ACHN (cell line): ENCODE measurements at places on chromosomes 16 and 17.

GRCh38 chr16:15897834-15898254, 9.4 kb upstream of the CEP20 start:
- peak; percentile 64 for DNase-seq

GRCh38 chr17:29070781-29071180, 27.8 kb downstream of the PIPOX start:
- DNase-seq, result no peak

DNA sequence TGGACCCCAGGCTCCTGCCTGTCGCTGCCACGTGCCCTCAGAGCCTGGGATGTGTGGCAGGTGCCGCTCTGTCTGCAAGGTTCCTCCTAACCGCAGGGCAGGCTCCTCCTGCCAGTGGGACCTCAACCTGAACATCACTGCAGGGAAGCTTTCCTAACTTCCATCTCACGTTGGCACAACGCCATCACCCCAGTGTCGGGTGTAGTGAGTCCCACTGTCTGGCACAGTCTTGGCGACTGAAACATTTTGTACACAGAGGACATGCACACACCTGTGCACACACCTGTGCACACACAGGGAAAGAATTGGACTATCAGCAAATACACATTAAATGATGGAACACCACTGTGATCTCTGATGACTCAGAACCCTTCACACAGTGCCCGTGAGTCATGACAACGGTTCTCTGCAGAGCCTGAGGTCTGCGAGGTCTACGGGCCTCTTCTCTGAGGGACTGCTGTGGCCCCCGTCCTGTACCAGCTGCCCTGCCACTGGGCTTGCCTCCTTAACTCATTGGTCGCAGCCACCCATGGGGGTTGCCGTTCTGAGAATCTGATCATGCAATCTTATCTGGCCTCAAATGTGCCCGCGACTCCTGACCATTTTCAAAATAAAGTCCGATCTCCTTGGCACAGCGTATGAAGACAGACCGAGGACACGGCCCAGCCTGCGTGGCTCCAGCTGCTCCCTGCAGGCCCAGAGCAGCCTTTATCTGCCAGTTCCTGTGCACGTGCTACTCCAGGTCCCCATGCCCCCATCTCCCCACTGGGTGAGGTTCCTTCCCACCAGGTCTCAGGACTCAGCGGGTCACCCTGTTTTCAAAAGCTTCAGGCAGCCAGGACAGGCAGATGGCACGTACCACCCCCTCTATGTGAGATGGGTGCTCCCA, 7.6 kb downstream of the CCDC57 start:
- DNase-seq, result peak; percentile 88

- no peak for DNase-seq
Measured at GRCh38 chr17:40686192-40686591, 17.4 kb downstream of the KRT24 start.

DNA sequence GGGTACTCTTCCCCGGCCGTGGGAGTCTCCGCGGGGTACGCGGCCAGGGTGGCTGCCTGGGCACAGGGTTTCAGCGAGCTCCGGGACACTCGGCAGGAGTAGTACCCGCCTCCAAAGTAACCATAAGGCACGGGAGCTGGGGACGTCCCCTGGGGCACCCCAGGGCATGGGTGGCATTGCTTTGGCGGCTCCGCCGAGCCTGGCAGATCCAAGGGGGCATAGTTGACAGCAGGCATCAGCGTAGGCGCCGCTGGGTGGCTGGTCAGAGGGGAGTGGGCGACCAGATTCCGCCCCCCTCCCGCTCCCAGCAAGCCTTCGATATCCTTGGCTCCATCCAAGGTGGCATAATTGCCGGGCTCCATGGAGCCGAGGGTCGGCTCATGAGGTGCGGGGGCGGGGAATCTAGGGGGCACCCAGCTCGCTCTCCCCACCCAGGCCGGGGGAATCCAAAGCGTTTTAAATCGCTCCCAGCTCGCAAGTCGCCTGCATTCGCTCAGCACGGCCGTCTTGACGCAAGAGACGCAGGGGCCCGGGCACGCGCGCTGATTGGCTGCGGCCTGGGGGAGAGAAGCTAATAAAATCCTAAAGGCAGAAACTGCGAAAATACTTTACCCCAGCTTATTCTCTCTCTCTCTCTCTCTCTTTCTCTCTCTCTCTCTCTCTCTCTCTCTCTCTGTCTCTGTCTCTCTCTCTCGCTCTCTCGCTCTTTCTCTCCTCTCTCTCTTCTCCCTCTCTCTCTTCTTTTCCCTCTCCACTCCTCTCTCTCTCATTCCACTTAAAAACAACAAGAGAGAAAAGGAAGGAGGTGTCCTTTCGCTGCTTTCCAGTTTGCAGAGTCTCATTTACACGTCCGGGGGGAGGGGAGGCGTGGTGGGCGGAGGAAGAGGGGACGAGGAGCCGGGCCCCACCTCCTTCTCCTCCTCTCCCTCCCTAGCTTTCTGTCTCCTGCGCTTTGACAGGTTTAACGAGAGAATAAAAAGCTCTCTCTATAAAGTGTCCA, at the start of gene HOXB13:
TSS of gene HOXB13 (minus strand) at position 519 of the 1,000 bp plus-strand sequence. CDS start at position 362, 157 bp downstream.
- DNase-seq, result peak; percentile 88

- DNase-seq, result no peak
Measured at GRCh38 chr16:84513123-84513522, 8.7 kb upstream of the MEAK7 start.

DNA sequence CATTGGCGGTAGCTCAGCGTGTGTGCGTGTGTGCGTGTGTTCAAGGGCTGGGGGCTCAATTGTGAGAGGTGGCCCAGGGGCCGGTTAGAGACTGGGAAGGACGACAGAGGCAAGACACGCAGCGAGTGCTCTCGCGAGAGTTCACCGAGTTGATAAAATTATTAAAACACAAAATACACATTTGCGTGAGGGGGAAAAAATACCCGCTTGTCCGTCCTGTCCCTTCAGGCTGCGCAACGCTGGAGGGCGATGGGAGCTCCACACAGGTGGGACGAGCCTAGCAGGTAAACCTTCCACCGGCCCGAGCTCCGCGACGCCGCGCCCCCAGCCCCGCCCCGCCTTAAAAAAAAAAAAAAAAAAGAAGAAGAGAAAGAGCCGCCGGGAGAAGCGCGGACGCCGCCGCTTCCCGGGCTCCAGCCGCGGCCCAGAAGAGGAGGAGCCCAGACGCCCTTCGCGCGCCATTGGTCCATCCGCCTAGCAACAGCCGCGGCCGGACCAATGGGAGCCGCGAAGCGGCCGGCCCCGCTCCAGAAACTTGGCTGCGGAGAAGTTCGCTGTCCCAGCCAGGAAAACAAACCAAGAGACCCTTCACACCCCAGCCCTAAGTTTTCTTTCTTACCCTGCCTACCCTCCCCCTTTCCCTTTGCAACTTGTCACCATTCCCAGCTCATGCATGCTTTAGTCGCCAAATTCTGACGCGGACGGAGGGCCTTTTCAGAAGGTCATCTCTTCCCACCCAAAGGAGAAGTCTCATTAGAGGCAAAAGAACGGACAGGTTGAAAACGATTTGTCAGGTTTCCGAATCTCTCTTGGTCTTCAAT, 169.9 kb upstream of the MAF start:
- DNase-seq, result peak; percentile 93

- DNase-seq, result no peak
Measured at GRCh38 chr16:16041196-16041892, 91.9 kb downstream of the ABCC1 start.

GRCh38 chr16:23959072-23959751, 123.4 kb downstream of the PRKCB start:
- no peak for DNase-seq

- no peak for DNase-seq
Measured at GRCh38 chr16:23711785-23712184, 1.2 kb downstream of the ERN2 start.
